Suppressor macrophage treated with lipopolysaccharide for 1 hour (primary cell): ENCODE measurements at places on chromosomes 13 and 19.

GRCh38 chr13:25037057-25037813 is 58.7 kb upstream of the PABPC3 start:
- peak; percentile 63 for DNase-seq

DNA sequence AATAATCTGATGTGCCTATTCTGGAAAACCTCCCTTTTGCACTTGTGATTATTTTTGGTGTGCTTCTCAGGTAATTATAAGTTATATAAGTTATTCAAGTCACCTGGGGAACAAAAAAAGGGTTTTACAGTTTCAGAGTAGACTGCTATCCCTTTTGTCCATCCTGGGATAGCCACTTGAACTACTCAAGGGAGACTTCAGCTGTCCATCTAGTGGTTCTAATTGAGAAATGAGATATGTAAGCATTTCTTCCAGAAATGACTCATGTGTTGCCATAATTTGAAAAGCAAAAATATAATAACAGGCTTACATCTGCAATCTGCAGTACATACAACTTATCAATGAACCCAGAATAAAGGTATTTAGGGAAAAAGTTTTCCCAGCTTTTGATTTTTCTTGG is 20.4 kb downstream of the UBL3 start:
- no peak for DNase-seq

DNA sequence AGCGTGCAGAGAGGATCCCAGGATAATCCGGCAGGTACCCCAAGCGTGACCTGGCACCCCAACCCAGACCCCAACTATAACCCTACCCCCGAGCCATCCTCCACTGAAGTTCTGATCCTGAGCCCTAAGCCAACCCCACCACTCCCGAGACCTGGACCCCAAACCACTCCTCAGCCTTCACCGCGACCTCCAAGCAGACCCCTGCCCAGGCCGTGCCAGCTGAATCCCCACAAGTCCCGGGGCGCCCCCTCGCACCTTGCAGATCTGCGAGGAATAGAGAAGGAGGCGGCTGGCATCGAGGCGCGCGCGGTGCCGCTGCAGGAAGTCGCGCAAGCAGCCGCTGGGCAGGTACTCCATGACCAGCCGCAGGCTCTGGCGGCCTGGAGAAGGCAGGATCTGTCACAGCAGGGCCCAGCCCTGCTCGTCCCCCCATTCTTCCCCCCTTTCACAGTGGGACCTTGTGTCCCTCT is 10.1 kb upstream of the INSL3 start:
- DNase-seq, result no peak

DNA sequence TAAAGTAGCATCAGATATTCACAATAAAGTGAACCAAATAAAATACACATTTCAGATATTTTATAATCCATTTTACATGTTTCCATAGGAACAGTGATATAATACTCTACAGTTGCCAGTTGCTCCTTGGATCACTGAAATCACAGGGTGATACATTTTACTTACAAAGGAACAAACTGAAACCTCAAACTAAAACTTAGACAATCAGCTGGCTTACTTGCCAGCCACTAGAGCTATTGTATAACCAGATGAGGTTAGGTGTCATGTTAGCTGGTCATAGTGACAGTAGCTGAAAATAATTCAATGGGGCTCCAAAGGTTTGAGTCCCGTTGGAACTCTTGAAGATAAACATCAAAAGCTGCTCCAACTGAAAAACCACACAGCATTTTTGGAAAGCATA is 274.6 kb downstream of the ITGBL1 start:
- DNase-seq, result no peak

DNA sequence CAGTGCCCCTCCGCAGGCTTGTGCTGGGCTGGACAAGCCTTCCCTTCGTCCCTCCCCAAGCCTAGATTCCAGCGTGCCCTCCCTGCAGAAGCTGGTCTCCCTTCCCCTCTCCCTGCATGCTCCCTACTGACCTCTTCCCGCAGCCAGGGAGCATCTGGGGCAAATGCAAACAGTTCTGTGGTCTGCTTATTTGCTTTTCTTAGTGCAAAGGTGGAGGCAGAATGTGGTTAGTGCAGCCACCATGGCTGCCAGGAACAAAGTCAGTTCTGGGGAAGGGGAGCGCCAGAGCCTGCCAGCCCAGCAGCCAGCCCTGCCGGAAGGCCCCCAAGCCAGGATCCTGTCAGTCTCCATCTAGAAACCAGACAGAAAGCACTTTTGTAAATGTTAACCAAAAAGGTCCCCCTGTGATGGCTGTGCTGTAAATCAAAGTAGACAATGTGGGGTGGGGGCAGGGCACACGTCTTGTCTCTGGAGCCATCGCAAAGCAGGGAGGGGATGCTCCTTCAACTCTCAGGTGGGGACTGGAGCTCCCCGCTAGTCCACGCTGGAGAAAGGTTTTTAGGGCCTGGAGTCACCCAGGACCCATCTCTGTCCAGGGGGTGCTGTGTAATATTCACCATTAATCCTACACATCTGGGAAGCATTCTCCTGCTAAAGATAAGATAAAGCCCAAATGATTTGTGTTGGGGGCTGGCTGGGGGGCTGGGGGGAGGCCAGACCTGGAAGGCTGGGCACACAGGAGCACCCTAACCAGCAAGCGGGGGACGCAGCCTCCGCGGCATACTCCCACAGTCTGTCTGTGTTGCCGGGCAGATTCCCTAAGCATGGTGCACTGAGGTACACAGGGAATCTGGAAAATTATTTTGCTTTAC is 30.9 kb downstream of the SERP2 start:
- no peak for DNase-seq

- DNase-seq, result no peak
These were observed 48.7 kb upstream of the PCCA start for GRCh38 chr13:100040196-100040595.

DNA sequence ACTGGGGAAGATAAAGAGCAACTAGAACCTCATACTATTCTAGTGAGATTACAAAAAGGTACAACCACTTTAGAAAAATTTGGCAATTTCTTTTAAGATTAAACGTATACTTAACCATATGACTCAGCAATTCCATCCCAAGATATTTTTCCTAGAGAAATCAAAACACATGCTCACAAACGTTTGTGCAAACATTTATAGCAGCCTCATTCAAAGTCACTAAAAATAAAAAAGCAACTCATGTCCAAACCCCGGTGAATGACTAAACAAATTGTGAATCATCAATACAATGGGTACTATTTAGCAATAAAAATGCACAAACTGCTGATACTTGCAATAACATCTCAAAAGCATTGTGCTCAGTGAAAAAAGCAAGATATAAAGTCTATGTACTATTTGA is 121.5 kb downstream of the FRY start:
- peak; percentile 31 for DNase-seq

DNA sequence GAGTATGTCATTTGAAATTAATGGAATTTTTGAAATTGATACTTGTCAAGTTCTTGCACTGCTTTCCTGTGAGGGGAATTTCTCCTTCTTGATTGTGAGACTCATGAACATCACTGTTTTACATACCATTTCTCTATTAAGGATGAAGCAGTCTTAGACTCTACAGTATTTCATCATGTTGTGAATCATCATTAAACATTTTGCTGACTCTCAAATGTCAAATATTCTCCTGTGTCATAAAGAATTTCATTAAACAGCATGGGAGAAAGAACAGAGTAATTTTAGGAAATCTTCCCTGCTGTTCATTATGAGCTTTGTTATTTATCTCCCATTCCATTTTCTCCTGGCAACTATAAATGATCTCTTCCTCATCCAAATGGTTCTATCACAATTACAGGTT is 729.0 kb downstream of the PCDH9 start:
- DNase-seq, result peak; percentile 59
